Midbrain (tissue), 1 donor: ENCODE measurements at places on chromosomes 12 and 14.

- peak; percentile 25 for DNase-seq
Measured at GRCh38 chr14:55129086-55129427, at the start of gene LGALS3. TSS of gene LGALS3 (plus strand) at chr14:55129252. CDS start at chr14:55137374, 8,122 bp downstream.

- no peak for DNase-seq
Measured at GRCh38 chr12:109817627-109818231, 15.5 kb downstream of the TRPV4 start.

- no peak for DNase-seq
Measured at GRCh38 chr14:77508249-77508648, 9.6 kb upstream of the ISM2 start.

DNA sequence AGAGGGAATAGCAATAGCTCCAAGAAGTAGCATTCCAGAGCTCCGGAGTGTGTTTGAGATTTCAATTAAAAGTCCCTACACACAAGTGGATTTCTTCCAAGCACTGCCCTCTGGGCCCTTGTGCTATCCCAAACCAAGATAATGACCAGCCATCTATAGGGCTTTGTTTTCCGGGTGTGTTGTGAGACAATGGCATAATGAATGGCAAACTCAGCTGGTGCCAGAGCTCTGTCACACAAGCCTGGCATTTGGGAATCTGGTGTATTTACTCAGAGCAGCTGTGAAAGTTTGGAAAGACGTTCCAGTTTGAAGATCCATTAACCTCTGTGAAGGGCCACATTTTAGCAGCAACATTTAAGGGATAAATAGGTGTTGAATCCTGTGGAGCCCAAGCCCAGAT lies 61.2 kb upstream of the TMTC2 start:
- peak; percentile 84 for DNase-seq

GRCh38 chr12:93379326-93379980 lies 1.7 kb downstream of the NUDT4 start:
- DNase-seq: peak; percentile 43

DNA sequence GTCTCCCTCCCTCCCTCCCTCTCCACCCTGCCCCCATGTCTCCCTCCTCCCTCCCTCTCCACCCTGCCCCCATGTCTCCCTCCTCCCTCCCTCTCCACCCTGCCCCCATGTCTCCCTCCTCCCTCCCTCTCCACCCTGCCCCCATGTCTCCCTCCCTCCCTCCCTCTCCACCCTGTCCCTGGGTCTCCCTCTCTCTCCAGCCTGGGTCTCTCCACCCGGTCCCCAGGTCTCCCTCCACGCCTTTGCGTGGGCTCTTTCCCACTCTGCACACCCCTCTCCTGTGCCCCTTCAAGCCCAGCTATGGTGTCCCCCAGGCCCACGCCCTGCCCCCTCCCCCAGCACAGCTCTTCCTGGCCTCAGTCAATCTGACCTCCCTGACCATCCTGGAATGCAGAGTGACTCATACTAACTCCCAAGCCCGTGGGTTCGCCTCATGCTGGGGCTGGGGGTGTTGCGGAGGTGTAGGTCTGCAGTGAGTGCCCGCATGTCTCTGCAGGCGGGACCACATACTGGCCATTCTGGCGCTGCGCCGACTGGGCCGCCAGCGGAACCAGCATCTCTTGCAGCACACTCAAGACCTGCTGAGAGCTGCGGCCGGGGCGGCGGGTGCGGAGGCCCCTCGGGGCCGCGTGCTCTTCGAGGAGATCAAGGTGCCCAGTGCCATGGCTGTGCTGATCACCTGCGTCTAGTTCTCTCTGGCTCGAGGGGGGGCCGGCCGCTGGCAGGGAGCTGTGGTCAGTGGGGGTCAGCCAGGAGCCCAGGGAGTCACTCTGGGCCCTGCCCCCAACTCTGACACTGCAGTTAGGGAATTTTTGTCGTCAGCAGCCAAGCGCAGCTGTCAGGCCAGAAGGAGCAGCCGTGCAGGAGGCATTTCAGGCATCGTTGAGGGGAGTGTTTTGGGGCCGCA lies 13.5 kb upstream of the TNFAIP2 start:
- DNase-seq: no peak

- DNase-seq: peak; percentile 42
Measured at GRCh38 chr12:45575823-45576475, 153.6 kb upstream of the ARID2 start.

DNA sequence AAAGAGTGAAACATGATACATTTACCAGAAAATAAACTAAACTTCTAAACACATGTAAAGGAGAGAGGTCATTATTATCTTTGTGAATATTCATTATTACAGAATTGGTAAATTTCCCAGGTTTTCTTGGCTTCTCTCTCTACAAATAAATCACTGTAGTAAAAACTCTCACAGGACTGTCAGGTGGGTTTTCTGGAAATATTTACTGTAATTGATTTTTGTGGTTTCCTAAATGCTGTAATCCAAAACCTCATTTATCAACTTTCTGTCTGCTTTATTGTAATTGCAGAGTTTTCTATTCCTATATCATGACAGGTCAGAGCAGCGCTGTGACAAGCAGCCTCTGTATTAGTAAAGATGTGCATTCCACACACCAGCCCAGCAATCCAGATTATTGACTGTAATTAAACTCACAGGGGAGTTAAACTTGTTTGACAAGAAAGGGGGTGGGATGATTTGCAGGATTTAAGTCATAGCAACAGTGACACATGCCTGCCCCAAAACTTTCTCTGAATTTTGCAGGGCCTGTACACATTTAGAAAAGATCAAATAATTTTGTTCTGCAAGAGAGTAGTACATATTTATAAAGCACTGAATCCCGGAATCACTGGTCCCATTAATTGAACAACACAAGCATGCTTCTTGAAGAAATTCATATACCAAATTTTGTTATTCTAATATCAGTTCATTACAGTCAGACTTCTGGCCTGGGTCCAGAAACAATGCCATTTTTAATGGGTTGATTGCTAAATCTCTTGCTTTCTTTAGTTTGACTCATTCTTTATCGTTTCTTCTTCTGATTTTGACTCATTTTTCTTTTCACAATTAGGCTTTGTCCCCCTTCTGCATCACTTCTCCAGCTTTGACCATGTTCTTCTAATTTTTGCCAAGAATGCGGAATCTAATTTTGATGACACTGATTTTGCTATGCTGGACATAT lies 42.2 kb downstream of the PTPRO start:
- no peak for DNase-seq

- DNase-seq: no peak
Measured at GRCh38 chr12:24109381-24110039, 160.0 kb upstream of the SOX5 start.

- no peak for DNase-seq
Measured at GRCh38 chr14:101735453-101735852, 26.1 kb upstream of the PPP2R5C start.

DNA sequence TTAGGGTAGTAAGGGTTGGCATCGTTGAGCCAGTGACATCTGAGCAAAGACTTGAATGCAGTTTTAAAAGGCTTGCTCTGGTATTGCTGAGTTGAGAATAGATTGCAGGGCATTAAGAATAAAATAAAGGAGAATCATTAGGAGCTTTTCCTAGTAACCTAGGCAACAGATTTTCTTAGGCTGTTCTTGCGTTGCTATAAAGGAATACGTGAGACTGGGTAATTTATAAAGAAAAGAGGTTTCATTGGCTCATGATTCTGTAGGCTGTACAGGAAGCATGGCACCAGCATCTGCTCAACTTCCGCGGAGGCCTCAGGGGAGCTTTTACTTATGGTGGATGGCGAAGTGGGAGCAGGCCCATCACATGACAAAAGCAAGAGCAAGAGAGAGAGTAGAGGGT lies 97.4 kb downstream of the RAD51B start:
- no peak for DNase-seq

DNA sequence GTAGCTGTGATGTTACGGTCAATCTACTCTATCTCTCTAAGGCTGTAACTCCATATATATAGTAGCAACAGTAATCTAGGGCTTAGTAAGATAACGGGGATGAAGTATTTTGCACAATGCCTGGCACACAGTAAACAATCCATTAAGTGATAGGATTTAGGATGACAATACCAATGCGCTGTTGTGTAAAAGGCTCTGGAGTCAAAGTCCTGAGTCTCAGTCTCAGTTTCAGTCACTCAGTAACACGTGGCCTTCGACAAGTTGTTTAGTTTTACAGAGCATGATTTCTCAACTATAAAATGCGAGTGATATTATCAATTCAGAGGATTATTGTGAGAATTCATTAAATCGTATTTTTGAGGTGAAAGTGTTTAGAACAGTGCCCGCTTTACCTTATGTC lies 162.4 kb downstream of the GARIN6 start:
- DNase-seq: no peak

DNA sequence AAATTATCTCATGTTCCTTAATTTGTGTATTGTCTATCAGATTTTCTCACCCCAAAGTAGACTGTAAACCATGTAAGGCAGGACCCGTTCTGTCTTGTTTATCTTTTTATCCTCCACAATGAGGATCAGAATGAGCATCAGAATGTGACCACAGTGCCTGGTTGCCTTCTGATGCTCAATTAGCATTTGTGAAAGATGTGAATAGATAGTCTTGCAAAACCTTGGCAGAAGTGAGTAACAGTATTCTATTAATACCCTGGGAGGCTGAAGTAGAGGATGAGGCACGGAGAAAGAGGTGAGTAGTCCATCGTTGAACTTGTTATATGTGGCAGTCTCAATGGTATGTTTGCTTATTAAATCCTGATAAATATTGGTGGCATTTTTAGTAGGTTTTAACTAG lies 781.4 kb downstream of the NRXN3 start:
- DNase-seq: no peak

GRCh38 chr14:90274808-90275457 lies 18.6 kb downstream of the PSMC1 start:
- DNase-seq: no peak

GRCh38 chr12:27198036-27198435 lies 46.0 kb upstream of the STK38L start:
- no peak for DNase-seq

DNA sequence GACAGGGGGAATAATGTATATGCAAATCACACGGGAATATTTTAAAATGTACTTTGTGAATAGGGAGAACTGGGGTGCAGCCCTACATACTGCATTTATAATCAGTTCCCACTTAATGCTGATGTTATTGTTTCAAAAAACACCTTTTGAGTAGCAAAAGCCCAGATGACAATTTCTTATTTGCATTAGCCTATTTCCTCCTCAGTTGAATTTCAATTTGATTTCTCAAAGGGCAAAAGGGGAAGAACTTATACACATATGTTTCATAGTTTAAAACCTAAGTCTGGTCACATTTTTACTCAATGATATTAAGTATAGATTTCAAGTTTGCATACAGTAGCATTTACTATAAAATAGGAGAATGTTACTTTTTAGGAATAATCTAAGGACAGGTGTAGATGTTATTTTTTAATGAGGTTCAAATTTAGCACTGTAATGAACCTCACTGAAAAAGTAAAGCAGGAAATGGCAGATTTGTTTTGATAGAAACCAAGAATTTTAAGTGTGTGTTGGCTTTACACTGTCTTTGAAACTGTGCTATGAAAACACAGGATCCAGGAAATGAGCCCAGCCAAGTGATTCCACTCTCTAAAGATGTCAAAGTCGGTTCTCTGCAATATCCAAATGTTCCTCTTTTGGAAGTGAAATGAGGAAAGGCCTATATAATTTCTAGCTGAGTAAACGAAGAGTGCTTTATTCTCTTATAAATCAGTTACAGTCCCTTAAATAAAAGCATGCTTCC lies 367.4 kb downstream of the BTG1 start:
- no peak for DNase-seq

GRCh38 chr12:115697340-115697739 lies 580.2 kb downstream of the MED13L start:
- no peak for DNase-seq

DNA sequence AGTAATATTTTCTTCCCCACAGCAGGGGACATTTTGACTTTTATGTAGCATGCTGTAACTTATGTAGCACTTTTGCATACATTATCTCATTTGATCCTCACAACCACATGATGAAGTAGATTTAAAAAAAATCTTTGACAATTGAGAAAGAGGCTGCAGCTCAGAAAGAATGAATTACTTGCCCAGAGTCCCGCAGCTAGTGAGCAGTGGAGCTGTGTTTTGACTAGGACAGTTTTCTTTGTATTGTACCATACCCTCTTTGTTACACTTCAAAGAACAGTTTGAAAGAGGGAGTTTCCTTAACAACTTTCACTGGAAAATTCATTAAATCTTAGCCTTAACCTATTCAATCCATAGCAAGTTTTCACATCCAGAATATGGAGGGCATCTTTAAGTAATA lies 58.6 kb downstream of the SYNE2 start:
- DNase-seq: no peak

GRCh38 chr12:100279607-100280244 lies 12.7 kb downstream of the SCYL2 start:
- no peak for DNase-seq

- no peak for DNase-seq
Measured at GRCh38 chr14:54470701-54471100, 18.1 kb downstream of the GMFB start.

DNA sequence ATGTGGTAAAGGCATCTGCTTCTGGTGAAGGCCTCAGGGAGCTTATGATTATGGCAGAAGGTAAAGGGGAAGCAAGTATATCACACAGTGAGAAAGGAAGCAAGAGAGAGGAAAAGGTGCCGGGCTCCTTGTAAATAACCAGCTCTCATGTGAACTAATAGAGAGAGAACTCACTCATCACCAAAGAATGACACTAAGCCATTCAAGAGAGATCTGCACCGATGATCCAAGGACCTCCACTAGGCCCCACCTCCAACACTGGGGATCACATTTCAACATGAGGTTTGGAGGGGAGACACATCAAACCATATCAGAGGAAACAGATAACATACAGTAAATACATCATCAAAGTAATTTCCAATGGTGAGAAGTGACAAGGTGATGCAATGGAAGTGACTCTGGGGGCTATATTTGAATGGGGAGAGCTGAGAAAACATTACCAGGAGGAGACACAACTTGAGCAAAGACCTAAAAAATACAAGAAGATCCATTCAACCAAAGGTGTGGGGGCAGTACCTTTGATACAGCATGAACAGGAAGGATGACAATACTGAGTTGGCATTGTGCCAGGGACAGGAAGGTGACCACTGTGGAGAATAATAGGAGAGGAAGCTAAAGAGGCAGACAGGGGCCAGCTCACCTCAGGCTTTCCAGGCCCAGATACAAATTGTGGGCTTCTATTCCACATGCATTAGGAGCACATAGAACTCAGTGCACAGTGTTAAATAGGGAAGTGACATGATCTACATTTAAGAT lies 134.4 kb upstream of the GRIP1 start:
- DNase-seq: no peak

DNA sequence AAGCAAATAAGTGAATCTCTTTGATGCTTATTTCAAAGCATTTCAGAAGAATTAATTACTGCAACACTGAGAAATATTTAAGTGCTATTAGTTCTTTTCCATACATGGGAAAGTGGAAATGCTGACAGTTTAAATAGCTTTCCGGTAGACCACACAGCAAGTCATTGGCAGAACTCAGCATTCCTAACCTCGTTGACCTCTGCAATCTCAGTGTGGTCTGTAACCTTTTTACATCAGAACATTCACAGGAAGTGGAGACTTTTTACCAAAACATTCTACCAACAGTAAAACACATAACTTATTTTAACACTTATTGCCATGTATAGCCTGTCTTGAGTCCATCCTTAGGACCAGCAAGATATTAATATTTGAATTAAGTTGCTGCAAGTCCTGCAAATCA lies 249.5 kb upstream of the DCN start:
- DNase-seq: no peak

- DNase-seq: no peak
Measured at GRCh38 chr14:52900731-52901130, 50.1 kb downstream of the FERMT2 start.
